ENCODE measurements at places on chromosomes 6 and 20.
A peak's percentile ranks its signal among the peaks of the same experiment; 100 is the strongest.

DNA sequence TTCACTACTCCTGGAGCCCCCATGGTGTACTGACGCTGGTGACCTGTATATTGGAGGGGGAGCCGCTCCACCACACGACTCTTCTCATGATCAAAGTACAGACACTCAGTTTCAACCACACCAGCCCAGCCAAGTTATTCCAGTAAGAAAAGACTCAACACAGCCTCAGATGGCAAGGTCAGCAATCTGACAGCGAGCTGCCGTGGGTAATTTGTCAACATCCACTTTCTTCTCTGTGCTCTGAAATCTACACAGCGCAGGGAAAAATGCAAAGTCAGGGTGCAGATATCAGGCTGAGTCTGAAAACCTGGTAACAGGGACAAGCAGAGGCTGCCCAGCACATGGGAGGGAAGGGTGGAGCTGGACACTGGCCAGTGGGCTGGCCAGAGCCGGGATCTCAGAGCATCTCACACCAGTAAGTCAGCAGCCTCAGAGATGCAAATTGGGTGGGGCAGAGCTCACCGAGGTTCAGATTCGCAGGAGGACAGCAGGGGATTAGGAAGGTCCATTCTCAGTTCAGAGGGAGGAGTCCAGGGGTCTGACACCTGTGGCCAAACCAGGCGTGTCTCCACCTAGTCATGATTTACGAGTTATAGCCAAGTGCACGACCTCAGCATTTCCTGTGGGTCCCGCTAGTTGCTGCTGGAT, 44.5 kb upstream of the RPS6KA2 start:
- DNase-seq = no peak

- no peak for DNase-seq
Observed at GRCh38 chr6:71913444-71914234, 27.3 kb downstream of the RIMS1 start.

DNA sequence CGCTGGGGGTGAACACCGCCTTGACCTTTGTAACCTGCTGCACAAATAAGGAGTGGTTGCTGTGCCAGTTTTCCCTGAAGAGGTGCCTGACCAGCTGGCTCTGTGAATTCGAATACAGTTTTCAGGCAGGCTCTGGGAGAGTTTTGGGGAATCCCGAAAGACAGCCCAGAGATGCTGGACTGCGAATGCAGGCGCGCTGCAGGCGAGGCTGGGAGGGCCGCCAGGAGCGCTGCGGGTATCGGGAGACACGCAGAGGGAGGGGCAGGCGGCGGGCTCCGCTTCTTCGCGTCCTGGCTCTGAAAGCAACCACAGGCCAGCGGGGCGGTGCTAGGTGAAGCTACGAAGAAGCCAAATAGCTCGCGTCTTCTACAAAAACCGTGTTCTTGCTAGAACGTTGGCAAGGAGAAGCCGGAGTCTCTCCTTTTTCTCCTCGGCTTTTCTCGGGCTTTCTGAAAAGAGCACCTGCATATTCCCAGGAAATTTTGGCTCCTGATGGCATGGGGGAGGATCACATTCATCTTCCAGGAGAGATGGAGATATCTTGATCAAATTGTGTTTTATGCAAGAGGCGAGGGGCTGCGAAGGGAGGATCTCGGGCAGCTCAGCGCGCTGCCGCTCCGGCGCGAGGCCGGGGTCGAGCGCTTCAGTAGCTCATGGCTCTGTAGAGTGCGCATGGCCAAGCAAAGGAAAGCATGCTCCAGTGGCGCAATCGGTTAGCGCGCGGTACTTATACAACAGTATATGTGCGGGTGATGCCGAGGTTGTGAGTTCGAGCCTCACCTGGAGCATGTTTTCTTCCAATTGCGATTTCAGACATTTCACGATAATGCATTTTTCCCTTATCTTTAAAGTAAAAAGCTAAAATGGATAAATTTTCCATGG, 158.1 kb upstream of the ZNF184 start:
- no peak for DNase-seq

DNA sequence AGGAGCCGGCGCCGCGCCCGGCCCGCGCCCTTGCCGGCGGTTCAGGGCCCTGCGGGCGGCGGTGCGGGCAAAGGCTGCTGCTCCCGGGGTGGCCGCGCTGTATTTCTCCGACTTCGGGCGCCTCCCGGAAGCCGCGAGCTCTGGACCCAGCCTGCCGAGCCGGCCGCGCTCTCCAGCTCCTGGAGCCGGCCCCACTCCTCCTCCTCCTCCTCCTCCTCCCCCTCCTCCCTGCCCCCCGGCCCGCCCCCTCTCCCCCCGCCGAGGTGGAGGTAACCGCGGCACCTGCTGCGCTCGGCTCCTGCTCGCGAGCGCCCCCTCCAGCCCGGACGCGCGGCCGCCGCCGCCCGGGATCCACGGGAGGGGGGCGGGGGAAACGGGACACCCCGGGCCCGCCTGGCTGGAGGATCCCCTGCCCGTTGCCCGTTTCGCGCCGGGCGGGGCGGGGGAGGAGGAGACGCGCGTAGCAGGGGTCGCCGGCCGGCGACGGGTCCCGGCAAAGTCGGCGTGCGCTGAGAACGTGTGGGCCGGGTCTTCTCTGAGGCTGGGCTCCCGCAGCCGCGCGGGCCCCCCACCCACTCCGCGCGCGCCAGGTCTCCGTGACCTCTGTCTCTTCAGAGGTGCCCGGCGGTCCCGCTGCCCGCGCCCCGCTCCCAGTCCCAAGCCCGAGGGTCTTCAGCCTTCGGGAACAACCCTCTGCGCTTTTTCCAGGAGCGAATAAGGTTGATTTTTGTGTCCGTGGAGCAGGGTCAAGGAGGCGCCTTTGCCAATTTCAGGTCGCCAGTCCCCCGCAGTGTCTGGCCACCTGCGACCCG, at the start of gene SLC22A23:
SLC22A23 (minus strand) TSS at position 153 of the 812 bp plus-strand sequence. CDS start 491 bp downstream, outside the sequence.
- peak; percentile 29 for DNase-seq

DNA sequence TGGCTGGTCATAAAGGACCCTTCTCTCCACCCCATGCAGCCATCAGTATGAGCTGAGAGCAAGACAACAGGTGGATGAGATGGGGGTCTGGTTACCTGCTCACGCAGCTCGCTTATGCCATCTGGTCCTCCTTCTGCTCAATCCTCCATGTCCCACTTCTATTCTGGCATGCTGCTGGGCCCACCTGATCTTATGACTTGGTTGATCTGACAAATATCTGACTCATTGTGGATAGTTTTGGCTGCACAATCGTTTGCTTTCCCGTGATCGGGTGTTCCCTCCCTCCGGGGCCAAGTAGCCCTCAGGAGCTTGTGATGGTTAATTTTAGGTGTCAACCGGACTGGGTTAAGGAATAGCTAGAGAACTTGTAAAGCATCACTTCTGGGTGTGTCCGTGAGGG, 26.6 kb upstream of the ELMO2 start:
- DNase-seq = no peak

DNA sequence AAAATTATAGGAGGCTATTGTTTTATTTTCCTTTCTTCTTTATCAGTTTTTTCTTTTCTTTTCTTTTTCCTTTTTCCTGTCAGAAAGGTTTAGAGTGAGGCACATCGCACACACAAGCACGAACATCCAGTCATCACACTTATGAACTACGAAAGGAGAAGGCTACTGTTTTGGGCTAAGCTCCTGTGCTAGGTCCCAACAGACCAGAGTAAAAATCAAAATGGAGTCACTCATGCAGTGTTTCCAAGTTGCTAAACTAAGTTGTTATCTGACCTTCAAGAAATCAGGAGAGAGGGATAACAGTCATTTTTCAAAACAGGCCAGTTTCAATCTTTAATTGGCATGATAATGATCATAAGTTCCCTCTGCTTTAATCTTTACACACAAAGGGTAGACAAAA, 93.6 kb downstream of the CD24 start:
- no peak for DNase-seq

GRCh38 chr20:16272780-16273360, 300.4 kb downstream of the KIF16B start:
- no peak for DNase-seq

DNA sequence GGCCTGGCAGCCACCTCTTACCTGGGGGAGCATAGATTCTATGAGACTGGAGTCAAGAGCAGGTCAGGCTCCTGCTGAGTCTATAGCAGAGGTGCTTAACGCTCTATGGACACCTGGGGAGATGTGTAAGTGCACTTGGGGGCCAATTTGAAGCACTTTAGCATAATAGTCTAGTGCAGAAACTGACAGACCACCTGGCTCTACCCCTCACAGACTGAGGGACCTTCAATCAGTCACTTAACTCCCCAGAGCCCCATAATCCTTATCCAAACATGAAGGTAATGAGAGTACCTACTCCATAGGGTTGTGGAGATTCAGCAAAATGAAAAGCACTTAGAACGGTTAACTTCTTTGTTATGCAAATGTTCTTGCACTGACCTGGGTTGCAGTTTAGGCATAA, 87.3 kb upstream of the SLC22A16 start:
- no peak for DNase-seq

DNA sequence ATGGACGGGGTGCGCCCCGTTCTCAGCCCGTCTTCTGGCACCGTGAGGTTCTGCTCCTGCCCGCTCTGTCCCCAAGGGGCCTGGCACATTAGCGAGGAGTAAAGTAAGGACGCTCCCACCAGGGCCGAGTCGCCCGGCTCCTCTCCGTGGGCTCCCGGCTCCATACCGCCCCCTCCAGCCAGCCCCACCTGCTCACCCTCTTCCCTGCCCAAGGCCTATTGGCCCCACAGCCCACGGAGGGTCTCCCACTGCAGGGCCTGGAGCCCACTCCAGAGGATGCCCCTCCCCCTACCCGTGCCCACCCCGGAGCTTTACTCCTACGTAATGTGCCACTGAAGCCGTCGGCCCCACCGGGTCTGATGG, 47.5 kb upstream of the CHRNA4 start:
- DNase-seq = no peak

DNA sequence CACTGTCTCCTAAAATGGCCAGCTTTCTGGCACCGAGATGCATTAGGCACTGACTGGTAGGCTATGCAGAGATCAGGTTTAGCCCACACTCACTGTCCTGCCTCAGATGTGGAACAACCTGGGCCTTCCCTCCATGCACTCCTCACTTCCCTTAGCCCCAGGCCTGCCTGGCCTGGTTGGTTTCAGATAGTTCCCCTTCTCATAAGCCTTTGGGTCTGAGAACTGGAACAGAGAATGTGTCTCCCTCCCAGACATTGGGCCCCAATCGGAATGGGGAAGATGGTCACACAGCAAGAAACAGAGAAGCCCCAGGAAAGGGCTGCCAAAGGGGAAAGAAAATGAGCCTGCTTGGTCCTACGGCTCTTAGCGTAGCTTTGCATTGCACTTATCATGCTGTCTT, 762.1 kb upstream of the CHD6 start:
- DNase-seq = no peak

DNA sequence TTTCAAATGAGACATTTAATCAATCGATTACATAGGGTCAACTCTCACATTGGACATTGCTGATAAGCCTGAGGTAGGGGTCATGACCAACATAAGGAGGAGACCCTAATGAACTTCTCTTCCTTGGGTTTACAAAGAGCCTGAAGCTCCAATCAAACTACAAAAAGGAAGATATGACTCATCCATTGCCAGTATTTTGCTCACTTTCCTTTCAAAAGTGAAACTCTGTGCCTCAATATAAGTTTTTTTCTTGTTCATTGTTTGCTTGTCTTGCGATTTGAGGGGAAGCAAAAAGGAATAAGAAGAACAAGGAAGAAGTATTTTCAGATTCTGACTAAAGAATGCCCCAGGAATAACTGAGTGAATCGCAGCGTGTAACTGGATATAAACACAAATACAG, 38.8 kb upstream of the KHDRBS2 start:
- no peak for DNase-seq

DNA sequence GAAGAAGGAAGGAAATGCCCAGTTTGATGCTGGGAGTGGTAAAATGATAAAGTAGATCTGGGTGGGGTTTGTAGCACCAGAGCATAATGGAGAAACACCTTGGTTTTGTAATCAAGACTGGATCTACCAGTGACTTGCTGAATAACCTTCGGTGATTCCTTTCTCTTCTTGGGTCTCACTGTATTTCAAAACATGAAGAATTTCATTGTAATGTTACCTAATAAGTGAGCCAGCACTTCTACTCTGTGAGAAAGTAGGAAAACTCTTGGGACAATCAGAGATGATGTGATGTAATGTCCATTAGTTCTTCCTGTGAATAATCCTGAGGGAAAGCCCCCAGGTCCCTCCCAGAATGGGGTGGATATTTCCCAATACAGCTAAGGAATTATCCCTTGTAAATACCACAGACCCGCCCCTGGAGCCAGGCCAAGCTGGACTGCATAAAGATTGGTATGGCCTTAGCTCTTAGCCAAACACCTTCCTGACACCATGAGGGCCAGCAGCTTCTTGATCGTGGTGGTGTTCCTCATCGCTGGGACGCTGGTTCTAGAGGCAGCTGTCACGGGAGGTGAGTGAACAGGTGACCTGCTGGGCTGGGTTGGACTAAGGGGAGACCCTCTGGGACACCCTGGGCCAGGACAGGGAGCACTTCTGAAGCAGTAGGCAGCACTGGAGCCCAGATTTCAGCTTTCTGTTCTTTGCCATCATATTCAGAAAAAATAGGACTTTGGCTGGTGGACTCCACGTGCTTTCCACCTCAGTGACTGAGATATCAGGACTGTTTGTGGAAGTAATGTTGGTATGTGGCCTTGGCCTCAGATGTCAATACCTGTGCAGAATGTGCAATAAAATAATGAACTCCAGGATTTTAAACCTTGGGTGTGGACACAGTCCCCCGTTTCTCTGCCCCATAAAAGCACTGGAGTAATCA, at the start of gene PI3:
PI3 (plus strand) TSS at position 469 of the 931 bp plus-strand sequence; CDS start at position 490, 21 bp downstream.
- no peak for DNase-seq

DNA sequence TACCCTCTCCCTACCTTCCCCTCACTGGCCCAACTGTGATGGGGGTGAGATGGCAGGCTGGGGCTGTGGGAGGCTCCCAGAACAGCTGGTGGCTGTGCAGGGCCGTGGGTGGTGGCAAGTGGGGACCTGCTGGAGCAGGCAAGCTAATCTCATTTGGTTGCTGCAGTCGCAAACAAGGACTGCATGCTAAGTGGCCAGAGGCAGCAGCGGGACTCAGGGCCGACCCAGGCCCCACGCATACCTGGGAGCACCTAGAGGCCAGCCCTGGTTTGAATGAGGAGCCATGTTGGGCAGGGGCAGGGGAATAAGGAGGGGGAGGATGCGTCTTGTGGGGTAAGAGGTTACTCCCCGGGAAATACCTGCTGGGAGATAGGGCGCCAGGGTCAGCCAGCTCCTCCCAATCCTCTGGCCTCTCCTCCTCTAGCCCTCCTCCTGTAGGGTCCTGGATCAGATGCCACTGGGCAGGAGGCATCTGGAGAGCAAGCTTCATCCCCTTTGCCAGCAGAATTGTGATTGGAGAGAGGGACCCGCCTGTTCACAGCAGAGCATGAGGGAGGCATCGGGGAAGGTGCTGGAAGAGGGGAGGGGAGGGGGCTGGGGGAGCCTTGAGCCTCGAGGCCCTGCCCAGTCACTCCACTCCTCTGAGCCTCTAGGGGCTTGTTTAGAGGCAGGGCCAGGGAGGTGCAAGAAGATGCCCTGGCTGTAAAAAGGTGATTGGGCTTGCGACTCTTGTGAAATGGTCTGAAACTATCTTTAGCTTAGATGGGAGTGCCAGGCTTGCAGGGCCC, 24.3 kb upstream of the CDH22 start:
- no peak for DNase-seq

GRCh38 chr20:17871886-17872285, 96.7 kb downstream of the SNX5 start:
- DNase-seq = no peak

GRCh38 chr6:44054721-44055559, 72.3 kb downstream of the MRPL14 start:
- DNase-seq = no peak

Measured in smooth muscle cell of the brain vasculature (primary cell).